NCI-H1930 (cell line): ENCODE measurements at places on chromosomes 3 and 15.
A peak's percentile ranks its signal among the peaks of the same experiment; 100 is the strongest.

DNA sequence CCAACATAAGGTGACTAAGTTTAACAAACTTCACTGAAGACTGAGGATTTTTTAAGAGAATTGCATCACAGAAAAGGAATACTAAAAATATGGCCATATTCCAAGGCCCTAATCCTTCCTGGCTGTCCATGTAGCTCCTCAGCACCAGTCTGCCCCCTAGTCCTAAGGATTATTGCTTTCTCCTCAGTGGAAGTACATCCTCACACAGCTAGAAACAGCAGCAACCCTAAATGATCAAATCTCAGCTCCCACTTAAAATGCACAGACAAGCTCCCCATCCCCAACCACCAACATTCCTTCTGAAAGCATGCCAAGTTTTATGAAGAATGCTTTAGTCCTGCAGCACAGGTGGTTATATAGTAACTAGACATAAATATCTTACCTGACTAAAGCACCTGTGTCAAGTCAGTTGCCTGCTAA is 14.7 kb downstream of the ST3GAL6 start:
- DNase-seq: no peak

DNA sequence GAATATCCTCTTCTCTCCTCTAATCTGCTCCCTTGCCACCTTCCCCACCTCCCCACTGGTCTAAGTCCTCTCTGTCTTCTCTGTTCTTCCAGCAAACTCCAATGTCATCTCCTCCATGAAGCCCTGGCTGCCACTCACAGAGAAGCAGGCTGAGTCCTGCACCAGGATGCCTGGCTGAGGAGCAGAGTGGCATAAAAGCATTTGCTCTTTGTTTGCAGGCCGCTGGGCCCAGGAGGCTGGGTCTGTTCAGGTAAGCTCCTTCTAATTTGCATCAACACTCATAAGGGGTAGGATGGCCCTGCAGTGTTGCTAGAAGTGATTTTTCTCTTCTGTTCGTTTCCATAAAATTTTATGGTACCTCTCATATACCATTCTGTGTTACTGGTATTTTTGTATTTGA is 43.2 kb upstream of the KLHL25 start:
- DNase-seq: no peak

GRCh38 chr15:38411902-38412301 is 42.0 kb upstream of the FAM98B start:
- no peak for DNase-seq

DNA sequence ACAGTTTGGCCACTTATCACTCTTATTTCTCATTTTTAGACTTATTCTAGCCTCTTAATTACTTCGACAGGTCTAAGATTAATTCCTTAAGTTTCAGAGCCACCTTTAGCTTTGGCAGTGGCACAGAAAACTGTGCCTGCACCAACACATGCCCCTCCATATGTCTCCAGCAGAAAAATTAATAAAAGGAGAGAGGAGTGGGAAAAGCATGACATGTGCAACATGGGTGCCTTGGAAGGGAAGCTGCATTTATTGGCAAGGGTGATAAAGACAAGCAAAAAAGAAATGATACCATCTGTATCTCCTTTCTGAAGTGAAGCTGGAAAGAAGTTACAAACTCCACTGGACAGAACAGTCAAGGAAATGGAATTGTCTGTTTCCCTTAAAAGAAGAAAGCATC is 121.7 kb upstream of the CFAP20DC start:
- DNase-seq: no peak

DNA sequence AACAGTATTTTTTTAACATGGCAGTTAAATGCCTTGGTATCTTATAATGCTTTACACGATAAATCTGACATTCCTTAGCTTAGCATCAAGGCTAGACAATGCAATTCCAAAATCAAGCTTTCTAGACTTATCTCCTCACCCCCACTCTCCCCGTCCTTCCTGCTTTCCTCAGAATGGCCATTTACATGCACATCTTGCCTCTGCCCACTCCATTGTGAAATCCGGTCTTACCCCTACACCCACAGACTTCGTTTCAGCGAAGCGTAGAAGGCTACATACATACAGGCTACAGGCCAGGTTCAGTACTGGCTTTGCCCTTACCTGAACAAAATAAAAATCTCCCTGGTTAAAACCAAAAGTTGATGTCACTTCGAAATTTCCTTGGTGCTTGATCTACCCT is 58.6 kb upstream of the SLC12A8 start:
- no peak for DNase-seq

DNA sequence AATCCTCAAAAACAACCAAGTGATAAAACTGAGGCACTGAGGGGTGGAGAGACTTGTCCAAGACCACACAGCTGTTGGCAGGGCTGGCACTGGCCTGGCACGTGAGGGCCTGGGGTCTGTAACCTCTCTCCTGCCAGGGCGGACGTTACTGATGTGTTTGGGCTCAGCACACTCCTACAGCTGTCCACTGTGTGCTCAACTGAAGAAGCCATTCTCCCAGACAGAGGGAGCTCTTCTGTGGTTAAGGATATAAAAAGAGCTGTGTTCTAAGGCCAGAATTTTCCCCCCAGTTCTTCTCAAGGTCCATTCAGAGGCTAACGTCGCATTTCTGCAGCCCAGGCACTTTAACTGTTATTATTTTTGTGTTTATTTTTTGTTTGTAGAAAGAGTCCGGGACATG is 429.0 kb upstream of the ATP11B start:
- peak; percentile 31 for DNase-seq

DNA sequence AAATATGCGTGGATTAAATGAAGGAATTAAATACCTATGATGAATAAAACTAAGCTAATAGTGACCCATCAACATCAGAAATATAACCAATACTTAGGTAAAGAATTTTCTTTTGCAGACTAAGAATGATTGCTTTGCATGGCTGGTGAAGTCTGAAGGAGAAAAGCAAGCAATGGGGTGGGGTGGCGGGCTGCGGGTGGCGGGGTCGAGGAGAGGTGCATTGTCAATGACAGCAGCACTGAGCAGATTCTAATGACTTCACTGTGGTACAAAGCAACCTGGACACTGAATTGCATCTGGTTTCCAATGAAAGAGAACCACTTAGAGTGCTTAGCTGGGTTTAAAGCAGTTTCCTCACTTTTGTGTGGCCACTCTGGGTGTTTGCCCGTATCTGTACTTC is 171.5 kb upstream of the IL12A start:
- DNase-seq: no peak

DNA sequence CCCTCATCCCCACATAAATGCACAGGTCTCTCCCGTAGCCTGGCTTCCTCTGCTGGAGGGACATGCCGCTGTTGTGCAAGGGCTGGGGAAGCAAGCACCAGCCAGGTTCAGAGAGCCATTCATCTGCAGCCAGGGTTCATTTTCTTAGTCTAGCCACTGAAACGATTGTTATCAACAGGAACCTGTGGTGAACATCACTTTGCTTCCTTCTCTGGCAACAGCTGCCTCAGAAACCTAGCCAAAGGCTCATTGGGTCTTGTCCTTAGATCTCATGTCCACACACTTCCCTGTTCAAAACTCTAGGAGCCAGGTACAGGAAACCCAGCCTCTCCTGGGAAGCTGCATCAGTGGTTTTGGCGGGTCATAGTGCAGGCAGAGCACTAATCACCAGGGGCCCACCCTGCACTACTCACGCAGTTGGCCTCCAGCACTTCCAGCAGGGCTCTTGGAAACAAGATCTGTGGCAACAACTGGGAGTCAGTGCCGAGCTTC is 47.0 kb downstream of the OXNAD1 start:
- no peak for DNase-seq

DNA sequence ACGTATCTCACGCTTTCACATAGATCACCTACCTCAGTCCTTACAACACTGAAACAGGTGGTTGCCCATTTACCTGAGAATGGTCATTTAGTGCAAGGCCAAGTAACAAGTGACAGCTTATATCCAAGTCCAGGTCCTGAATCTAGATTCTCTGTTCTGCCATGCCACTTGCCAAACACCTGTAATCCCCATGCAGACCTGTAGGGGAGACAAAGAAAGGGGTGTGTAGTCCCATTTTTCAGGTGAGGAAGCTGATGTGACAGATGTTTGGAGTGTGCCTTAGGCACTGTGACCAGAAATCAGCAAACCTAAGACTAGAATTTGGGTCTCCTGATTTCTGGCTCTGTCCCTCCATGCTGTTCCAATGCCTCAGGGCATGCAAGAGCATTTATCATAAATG is 12.7 kb downstream of the ZNF35 start:
- DNase-seq: no peak

DNA sequence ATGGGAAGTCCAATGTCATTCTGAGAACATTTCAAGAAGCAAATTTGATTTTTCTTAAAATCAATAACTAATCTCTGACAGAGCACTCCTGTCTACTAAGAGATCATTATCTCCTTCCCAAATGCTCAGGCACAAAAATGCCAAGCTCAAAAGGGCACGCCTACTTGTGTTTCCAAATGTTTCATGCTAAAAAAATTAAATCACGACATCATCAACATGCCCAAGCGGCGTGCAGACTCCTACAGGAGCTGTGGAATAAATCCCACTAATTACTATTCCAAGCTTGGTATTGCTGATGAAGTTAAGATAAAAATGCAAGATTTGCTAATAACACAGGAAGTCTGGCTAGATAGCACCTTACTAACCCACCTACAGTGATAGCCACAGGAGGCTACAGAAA is 140.8 kb downstream of the OSBPL10 start:
- DNase-seq: no peak

GRCh38 chr15:81111018-81111417 is 23.1 kb upstream of the CFAP161 start:
- DNase-seq: no peak

GRCh38 chr15:95799286-95800200 is 531.0 kb upstream of the NR2F2 start:
- DNase-seq: no peak

- no peak for DNase-seq
These were observed 74.4 kb upstream of the PPP2R3A start for GRCh38 chr3:135891121-135891520.

DNA sequence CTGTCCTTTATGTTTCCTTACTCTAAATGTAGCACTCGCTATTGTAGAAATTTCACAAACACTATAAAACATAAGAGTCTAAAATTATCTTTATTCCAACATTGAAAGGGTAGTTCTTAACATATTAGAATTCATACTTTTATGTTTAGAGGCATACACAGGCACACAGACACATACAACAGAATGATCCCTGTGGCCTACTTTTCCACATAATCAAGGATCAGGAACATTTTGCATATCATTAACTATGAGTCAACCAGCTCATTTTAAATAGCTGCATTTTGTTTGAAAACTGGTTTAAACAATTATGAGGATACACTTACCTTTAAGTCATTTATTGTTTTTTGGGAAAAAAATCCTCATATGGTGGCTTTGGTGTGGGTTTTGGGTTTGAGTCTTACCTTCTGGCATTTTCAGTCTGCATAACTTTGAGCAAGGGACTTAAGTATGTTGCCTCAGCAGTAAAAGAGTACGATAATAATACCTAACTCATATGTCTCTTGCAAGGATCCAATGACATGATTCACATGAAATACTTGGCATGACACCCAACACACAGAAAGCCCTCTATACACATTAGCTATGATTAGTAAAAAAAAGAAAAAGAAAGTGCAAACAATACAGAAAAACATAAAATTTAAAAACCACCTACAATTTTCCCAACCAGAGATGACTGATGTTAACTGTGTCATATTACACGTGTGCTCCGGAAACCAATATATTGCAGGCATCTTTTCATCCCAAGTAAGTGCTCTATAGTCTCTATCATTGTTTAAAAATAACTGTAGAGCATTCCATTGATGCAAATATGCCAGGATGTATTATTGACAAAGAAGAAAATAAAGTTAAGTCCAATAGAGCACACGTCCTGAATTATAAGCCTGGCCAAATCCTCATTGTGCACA is 213.1 kb upstream of the ADAMTS9 start:
- DNase-seq: no peak

DNA sequence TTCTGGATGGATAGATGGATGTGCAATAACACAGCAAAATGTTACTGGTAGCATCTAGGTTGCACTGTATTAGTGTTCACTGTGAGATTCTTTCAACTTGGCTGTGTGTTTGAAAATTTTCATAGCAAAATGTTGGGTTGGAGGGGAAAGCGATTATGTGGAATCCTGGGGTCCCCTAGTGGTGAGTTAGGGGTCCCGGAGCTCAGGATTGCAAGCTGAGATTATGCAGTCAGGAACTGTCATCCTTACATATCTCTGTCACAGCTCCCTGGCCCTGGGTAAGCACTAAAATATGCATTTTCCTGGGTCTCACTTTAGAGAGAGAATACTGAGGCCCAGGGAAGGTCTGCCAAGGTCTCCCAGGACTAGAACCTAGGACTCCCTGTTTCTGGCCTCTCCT is 77.2 kb downstream of the CEMIP start:
- no peak for DNase-seq

GRCh38 chr3:48493203-48493501 is 10.8 kb downstream of the SHISA5 start:
- DNase-seq: no peak

GRCh38 chr15:62453981-62454380 is 288.9 kb upstream of the C2CD4B start:
- no peak for DNase-seq

DNA sequence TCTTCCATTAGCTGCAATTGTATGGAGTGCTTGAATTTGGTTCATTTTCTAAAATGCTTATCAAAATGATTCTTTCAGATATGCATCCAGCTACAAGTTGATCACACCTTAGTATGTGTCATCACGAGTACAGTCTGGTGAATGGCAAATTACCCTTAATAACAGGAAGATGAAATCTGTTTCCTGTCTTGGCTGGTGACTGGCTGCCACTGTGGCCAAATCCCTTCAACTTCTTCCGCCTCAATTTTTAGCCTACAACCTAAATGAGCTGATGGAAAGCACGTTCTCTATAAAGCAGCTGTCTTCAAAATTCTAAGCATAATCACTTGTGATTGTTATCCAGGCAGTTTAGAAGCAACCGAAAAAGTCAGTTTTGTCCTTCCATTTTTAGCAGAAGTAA is 387.1 kb upstream of the NECTIN3 start:
- no peak for DNase-seq

DNA sequence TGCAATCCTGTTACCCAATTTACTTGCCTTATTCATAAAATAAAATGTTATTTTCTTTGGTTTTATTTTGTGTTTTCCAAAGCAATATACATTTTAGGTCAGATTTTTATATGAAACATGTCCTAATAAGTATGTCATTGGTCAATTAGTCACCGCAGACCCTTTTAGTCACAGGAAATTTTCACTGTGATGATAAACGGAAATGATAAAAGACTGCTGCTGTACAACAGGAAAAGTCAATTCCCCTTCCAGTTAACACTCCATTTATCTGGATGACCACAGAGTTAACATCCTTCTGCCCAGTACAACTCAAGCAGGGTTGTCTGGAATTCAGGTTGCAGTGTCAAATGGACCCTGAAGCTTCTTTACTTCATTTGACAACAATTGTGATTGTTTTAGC is 175.2 kb downstream of the LSAMP start:
- DNase-seq: no peak

GRCh38 chr3:122773944-122774509 is 19.6 kb downstream of the HSPBAP1 start:
- DNase-seq: no peak
